NCI-H748 treated with DMSO at 0.1 percent for 48 hours (cell line): ENCODE measurements at places on chromosomes 6 and 20.

- DNase-seq: no peak
Observed at GRCh38 chr6:135858931-135859330, 7.4 kb downstream of the PDE7B start.

- no peak for DNase-seq
Observed at GRCh38 chr6:31401403-31401802, 2.0 kb upstream of the MICA start.

GRCh38 chr6:91613481-91613880 lies 1026.6 kb upstream of the MAP3K7 start:
- no peak for DNase-seq

DNA sequence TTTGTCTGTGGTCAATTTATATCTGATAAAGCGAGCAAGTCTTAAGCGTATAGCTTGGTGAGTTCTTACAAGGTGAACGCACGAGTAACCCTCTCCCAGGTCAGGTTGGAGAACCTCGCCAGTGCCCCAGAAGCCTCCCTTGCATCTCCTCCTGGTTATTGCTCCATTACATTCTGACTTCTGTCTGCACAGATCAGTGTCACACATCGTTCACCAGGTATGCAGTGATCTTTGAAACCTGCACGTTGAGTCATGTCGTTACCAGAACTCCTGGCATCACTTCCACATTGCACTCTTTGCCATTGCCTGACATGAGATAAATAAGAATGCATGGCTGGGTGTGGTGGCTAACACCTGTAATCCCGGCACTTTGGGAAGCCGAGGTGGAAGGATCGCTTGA lies 44.2 kb downstream of the AKAP12 start:
- no peak for DNase-seq

GRCh38 chr6:169370666-169371343 lies 117.2 kb upstream of the THBS2 start:
- no peak for DNase-seq

DNA sequence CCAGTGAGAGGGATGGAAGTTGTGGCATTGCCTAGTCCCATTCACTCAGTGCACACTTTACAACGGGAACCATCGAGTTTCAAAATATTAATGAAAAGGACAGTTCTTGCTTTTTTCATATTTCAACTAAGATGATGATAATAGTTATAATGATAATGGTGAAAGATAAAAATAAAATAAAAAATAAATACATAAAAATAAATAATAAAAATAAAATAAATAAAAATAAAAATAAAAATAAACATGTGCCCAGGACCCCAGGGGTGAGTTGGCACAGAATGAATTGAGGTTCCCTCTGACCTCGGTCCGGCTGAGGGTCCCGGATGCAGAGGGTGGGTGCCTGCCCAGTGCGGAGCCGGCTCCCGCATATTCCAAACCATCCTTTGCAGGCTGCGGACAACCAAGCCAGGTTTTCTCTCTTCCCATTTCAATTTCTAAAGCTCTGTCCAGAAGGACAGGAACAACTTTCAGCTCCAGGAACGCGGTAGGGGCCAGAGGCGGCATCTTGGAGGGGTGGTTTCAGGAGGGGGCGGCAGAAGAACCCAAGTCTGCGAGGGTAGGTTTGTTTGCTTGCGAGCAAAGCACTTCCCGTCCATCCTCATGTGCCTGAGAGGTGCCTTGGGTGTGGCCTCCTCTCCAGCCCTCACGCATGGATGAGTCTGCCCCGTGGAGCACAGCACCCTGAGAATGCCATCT lies 236.8 kb downstream of the DLL1 start:
- no peak for DNase-seq

GRCh38 chr6:48743738-48744137 lies 632.7 kb upstream of the PTCHD4 start:
- no peak for DNase-seq

GRCh38 chr6:74597266-74597665 lies 608.6 kb downstream of the COL12A1 start:
- no peak for DNase-seq

- DNase-seq: peak; percentile 15
Observed at GRCh38 chr20:26276554-26277210, 580.0 kb upstream of the ZNF337 start.

GRCh38 chr6:20879526-20879925 lies 345.3 kb downstream of the CDKAL1 start:
- DNase-seq: no peak
